SIG-M5 (cell line): ENCODE measurements at places on chromosomes 5 and 9.

DNA sequence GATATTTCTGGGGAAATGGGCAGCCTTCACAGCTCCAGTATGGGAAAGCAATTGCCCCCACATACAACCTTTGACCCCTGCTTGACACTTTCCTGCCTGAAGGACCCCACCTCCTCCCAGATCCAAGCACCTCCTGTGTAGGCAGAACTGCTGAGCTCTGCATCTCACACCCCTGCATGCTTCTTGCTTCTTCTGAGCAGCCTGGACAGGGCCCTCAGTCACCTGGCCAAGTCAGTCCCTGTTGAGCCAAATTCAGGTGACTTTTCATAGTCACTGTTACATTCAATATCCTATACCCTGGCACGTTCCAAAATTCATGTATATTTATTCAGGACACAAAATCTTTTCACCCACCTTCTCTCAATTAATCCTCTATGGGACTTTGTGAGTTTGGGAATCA, 30.4 kb upstream of the CTSL start:
- DNase-seq = no peak

DNA sequence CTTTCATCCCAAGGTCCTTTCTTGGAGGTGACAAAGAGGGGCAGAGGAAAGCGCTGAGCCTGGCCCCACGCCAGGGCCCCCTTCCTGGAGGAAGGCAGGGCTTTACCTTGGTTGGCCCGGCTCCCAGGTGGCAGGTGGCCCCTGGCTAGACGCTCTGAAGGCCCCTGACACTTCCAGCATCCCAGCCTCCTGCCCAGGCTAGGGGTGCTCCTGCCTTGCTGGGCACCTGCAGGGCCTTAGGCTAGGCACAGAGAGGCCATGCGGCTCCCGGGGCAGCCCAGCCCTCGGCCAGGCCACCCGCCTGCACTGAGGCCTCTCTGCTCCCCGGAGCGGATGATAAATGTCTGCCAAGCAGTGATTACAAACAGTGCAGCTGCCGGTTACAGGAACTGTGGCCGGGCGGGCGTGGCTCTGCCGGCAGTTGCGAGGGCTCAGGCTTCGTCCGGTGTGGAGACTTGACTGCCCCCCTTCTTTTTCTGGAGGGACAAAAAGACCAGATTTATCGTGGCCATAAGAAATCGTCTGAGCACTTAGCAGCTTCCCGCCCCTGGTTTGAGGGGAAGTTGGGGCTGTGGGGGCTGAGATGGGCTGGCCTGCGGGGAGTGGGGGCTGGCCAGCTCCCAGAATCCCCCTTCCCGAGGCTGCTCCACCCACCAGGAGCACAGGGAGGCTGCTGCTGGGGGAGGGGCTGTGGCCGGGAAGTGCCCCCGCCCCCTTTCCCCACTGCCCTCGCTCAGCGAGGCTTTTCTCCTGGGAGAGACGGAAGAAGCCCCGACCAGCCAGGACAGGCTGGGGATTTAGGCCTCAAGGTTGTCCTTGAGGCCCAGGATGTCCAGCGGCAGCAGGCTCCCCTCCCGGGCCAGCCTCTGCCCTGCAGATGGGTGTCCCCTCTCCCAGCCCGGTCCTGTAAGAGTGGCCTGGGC, 31.6 kb upstream of the UBAC1 start:
- no peak for DNase-seq

DNA sequence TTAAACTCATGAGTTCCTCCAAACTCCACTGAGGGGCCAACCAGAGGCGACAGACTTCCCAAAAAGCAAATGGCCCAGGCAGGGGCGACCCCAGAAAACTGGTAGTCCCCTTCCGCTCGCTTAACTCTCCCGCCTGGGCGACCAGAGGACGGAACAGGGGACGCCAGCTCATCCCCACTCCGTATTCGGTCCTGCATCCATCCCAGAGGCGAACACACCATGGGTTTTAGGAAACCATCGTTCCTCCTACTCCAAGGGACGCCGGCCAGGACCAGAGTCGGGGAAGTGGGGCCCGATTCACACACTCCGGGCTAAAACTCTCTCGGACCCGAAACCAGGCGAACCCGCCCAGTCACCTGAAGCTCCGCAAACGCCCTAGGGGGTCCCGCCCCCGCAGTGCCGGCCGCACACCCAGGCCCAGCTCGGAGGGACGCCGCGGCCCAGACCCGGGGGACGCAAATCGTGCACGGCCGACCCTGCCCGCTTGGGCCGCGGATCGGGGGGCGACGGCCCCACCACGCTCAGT, 478 bp downstream of the TEX10 start:
- DNase-seq = no peak

DNA sequence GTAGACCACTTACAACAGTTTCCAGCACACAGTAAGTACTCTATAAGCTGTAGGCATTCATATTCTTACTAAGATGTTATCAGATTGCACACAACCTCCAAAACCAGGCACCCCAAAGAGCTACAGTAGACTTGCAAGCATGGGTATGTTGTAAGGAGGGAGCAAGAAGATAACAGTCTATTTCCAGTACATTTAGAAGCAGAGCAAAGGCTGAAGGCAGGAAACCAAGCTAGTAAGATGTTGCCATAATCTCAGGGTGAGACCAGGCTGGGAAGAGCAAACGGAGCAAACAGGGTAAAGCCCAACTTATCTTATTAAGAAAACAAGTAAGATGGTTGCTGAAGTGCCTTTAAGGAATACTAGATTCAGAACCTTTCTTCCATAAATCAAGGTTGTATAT, 161.1 kb downstream of the GLIS3 start:
- no peak for DNase-seq

DNA sequence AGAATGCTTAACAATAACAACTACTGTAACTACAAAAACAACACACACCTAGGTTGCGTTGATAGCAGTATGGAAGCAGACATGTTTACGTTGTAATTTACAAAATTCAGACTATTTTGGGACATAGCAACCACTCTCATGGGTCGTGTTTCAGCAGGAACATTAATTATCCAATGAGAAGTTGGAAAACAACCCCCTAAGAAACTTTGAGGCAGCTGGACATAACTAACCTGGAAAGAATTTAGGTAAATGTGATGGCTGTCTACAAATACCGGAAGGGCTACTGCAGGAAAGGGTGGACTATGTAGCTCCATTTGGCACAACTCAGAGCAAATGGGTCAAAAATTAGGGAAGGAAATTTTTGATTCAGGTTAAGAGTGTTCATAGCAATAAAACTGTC, 409.3 kb downstream of the ADGRV1 start:
- no peak for DNase-seq

DNA sequence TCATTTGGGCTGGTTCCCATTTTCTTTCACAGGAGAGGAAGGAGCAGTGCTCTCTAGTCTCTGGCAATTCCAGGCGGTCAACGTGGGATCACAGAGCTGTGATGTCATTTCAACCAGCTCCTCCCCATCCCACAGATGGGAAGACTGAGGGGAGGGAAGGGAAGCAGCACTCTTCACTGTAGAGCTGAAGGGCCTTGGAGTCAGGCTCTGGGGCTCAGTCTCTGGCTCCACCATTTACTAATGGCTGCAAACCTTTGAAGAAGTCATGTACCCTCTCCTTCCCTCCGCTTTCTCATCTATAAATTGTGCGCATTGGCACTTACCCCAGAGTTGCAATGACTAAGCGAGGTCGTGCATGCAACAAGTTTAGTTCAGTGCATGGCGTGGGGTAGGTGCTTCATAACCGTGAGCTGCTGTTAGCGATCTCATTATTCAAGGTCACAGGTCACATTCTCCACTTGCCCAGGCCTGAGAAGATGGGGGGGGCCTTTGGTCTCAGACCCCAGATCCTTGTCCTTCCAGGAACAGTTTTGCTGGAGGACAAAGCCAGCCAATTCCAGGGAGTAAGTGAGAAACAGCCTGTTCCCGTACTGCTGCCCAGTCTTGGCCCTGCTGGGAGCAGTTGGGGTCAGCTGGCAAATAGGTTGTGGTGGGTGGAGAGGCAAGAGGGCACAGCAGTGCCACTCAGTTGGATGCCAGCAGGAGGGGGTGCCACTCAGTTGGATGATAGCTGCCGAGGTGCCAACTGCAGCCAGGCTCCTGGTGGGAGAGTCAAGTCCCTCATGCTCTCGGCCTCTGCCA, 136.7 kb downstream of the RGS3 start:
- no peak for DNase-seq

DNA sequence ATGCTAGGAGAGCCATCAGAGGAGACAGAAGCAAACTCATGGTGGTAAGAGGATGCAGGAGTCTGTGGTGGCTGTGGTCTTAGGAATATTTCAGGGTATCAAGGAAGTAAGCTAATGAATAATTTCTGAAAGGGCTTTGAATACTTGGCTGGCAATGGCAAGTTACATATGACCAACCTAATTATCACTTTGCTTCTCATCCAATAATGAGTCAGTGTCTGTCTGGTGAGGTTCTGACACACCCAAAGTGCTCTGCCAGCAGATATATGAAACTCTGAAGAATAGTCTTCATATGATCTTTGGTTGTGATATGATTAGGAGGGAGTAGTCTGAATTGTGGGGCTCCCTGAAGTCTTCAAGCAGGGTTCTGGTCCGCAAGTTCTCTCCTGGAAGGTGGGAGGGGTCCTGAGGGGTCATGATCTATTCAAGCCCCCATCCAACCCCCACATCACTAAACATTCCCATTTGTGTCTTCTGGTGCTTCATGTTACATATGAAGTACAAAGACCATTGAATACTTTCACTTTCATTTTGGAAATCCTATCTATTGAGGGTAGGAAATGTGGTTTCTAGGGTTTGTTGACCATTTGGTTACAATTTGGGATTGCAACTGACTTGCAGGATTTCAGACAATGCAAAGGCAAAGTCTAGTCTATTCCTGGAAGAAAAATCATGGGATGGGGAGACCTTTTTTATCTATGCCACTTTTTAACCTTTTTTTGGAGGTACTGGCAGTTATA, 199.9 kb upstream of the CDKN2B start:
- DNase-seq = no peak

DNA sequence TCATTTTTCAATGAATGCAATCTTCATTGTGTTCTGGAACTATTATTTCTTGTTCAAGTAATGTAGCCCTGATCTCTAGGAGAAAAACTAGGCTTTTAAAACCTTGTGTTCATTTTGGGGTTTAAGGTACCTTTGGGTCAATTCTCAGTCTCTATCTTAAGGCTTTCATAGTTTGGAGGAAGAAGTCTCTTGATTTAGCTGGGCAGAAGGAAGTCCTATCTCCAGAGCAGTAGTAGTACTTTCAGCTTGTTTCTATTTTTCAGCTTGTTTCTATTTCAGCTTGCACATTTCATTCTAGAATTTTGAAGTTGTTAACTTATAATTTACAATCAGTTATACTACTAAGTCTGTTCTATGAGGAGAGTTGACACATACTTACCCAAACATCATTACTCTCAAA, 15.2 kb downstream of the CSNK1G3 start:
- DNase-seq = no peak

GRCh38 chr5:31408814-31409213, 123.1 kb downstream of the DROSHA start:
- DNase-seq = no peak

DNA sequence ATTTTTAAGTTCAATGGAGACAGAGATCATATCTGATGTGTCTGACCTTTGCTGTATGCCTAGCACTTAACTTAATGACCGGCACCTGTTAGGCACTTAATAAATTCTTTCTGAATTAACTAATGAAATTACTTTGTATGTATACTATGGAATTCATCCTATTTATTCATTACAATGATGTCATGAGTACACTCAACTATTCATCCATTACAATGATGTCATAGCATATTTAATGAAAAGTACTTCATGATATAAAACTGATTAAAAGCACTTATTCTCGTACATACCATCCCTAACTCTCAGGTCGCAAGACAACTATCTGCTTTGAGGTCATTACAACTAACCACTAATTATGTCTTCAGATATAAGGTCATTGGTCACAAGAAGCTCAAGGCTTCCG, 1131.6 kb downstream of the DTWD2 start:
- no peak for DNase-seq

- no peak for DNase-seq
These were observed 31.7 kb downstream of the MTX3 start for GRCh38 chr5:79959407-79959806.

DNA sequence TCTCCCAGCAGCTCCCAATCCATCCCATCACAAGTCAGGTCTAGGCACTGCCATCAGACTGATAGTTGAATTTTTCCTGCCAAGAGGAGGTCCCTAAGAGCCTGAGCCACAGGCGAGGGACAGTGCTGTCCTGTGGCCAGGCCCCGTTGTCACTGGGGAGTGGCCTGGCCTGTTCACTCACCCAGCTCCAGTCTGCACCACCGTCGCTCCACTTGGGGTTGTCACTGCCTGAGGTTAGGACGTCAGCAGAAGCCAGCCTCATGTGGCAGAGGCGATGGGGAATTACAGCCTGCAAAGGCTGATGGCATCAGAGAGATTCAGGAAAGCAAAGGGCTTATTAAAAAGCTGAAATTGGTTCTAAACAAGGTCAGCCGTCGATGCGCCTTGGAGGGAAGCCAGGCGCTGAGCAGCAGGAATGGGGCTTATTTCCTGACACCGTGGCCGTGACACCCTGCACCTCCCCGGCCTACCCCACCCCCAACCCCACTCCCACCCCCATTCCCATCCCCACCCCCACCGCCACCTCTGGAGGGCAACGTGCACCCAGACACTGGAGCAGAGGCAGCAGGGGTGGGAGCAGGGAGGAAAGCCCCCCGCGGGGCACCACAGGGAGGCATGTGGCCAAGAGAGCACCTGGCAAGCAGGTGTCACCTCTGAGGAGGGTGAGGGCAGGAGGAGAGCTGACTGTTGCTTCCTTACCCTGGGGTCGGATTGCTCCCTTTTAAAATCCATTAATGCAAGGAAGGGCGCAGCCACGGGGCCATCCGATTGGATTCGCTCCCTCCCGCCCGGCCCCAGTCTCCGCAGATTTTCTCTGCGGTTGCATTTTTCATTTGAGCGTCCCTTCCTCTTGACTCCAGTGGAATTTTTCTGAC, 3.1 kb upstream of the DBH start:
- DNase-seq = no peak

GRCh38 chr5:10301842-10302610, 5.7 kb downstream of the CMBL start:
- DNase-seq = no peak

GRCh38 chr9:93663877-93664548, 87.6 kb downstream of the PHF2 start:
- no peak for DNase-seq

GRCh38 chr9:120388003-120388855, 191.7 kb downstream of the CDK5RAP2 start:
- no peak for DNase-seq

DNA sequence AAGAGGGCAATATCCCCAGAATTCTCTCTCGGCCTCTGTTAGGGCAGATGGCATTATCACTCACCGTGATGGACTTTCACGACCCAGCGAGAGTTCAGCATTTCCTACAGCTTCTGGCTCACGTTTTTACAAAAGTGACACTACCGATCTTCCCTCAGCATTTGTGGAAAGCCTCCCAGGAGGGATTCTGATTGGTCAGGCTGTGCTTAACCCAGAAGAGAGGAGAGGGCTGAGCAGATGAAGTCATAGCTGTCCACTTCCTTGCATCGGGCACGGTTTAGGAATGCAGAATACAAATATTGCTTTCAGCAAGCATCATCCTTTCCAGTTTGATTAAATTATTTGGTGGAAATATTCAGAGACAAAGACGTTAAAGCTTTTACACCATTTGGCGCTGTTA, 277.4 kb upstream of the MSX2 start:
- DNase-seq = no peak

DNA sequence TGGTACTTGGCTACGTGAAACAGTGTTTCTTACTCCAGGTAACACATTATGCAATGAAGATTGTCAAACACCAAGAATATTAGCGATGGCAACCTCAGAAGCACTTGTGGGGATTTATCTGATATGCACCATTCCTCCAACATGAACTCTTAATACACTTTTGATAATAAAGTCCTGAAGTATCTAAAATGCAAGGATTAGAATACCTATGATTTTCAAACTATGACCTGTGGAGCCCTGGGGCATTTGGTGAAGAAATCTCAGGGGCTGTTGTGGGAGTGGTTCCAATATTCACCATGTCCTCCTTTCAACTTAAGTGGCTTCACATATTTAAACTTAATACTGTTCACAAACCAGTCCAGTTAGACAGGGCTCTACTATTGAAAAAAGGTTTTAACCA, 214.6 kb upstream of the POU5F2 start:
- DNase-seq = no peak
